ENCODE measurements at places on chromosomes 7 and 10.

DNA sequence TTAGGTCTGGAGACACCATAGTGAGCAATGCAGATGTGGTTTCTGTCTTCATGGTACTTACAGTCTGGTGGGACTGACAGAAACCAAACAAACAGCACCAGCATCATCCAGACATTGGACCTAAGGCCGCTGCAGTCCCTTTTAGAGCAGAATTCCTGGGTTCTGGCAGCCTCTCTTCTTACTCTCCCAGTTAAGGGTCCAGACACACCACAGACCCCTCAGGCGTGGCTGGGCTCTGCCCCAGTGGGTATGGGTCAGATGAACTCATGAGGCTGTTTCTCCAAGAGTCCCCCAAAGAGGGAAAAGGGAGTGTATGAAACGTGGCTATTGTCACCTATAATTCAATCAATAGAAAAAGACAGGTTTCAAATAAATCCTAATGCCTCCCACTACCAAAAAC is 31.3 kb downstream of the PRLHR start:
- DNase-seq: no peak

- no peak for DNase-seq
Observed at GRCh38 chr7:21454182-21454581, 26.3 kb downstream of the SP4 start.

- peak; percentile 51 for DNase-seq
Observed at GRCh38 chr10:26486304-26486703, 48.2 kb downstream of the APBB1IP start.

- no peak for DNase-seq
Observed at GRCh38 chr7:14389595-14389994, 400.1 kb upstream of the ETV1 start.

DNA sequence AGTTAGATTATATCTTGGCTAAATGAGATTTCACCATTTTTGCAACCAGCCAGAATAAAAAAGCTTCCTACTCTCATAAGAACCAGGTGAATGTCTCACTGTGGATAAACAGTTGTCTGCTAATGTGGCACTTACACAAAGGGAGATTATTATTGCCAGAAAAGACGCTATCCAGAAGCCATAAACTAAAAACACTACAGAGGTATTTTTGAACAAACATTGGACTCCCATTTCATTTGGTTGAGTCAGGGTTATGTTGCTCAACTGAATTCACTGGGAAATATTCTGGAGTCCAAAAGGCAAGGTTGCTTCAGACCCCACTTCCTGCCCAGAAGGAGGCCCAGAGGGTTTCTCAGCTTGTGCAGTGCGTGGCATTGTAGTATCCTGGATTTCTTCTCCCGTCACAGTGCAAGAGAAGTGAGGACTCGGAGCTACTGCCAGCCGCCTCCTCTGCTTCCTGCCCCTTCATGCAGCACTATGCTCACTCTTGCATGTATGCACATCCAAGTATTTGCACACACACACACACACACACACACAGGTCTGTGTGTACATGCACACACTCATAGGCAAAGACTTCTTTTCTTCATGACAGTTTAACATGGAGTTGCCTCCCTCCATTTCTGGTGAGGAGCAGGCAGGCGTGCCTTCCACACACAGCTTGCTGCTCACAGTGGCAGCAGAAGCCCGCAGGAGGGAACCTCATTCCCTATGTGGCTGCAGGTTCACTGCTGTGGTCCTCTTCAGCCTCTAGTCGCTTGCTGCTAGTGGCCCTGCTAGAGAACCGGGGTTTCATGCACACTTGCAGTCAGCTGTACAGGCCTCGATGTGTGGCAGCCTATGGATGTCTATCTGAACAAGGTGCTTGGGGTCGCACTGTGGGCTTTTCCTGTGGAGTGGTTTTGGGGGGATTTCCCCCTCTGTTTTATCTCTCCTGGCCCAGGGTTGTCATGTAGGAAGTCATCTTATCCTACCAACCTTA is 10.1 kb downstream of the DENND10 start:
- DNase-seq: no peak

GRCh38 chr10:33669904-33670303 is 335.4 kb upstream of the NRP1 start:
- no peak for DNase-seq

DNA sequence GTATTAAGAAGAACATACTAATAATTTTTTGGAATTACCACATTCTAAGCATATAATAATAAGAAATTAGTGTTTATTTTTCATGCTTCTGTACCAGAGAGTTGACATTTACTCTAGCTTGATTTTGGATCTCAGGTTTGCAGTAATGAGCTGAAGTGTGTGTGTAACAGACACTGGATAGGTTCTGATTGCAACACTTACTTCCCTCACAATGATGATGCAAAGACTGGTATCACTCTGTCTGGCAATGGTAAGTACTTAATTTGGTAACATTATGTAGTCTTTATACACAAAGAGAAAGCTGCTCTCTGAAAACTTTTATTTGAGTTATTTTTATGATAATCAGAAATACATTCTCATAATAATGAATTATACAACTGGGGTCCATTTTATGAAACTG is 54.1 kb downstream of the SRI start:
- DNase-seq: no peak

- no peak for DNase-seq
Observed at GRCh38 chr10:131694168-131694780, 206.5 kb upstream of the PPP2R2D start.

GRCh38 chr10:99224766-99225165 is 10.9 kb downstream of the HPSE2 start:
- DNase-seq: no peak

GRCh38 chr7:19017374-19017773 is 100.1 kb downstream of the TWIST1 start:
- DNase-seq: no peak

DNA sequence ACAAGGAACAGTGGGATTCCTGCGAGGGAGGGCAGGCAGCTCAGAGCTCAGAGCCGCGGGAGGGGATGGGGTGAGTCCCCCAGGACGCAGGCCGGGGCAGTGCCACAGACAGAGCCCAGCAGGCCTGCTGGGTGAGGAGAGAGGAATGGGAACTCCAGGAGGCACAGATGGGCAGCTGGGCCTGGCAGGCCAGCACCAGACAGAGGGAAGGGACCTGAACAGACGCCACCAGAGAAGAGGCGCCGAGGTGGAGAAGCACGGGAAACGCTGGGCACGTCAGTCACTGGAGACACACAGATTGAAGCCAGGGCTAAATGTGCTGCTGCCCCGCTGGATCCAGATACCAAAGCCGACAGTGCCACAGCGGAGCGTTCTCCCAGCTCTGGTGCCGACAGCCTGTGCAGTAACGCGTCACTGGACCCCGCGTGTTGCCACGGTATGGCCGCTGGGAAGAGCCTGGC is 225.8 kb downstream of the MAD1L1 start:
- DNase-seq: no peak

DNA sequence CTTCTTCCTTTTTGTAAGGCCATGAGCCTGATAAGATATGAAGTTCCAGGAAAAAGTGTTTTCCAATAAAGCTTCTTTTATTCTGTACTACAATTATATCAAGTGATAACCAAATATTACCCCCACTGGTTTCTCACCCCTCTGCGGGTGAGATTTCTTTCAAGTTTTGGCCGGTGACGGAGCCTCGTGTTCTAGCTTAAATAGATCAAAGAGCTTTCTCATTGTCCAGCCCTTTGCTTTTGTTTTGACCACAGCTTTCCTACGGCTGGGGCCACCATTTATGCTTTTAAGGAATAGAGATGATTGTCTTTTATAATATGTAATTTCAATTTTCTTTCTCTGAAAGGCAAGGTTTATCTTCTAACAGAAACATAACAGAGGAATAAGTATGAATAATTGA is 196.7 kb upstream of the MTPN start:
- no peak for DNase-seq

DNA sequence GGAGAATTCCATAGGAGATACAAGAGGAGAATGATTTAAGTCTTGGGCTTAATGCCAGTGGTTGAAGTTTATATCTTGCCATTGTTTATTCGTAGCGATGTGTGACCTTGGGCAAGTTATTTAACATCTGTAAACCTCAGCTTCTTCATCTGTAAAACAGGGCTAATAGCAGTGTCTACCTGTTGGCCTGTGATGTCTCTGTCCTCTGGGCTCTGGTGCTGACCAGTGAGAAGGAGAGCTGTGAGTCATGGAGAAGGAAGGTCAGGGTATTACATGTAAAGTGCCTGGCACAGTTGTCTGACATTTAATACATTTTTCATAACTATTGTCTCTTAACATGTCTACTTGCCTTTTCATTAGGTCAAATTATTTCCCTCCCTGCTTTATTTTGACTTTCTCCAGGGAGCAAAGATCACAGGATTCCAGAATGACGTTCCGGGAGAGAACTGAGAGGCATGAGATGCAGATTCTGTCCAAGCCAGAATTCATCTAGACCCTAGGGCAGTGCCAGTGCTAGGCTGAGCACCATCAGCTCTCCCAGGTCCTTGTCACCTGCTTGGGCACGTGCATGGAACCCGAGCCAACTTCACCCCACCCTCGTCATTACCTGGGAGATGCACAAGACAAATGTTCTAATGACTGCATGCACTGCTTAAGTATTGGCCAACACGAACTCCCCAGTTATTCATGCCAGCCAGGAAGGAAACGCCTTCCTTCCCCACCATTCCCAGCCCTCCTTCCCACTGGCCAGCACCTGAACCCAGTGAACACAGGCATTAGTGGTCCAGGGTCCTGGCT is 187.9 kb downstream of the DPY19L1 start:
- no peak for DNase-seq

- DNase-seq: no peak
Observed at GRCh38 chr10:42932735-42933447, 144.0 kb upstream of the RET start.

GRCh38 chr10:96044736-96045135 is 1.4 kb downstream of the CCNJ start:
- no peak for DNase-seq

- peak; percentile 8 for DNase-seq
Observed at GRCh38 chr10:28946479-28946878, 269.2 kb downstream of the BAMBI start.

DNA sequence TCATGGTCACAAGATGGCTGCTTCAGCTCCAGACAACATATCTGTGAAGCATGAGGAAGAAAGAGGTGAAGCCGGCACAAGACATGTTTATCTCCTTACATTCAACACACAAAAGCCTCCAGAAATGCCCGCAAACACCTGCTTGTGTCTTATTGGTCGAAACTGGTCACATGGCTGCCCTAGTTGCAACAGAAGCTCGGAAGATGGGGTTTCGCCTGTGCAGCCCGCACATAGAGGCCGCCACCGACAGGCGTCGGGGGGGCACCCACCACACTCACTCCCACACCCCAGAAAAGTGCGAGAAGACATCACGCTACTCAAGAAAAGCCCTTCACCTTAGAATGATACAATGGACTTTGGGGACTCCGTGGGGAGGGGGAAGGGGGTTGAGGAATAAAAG is 63.0 kb upstream of the MGMT start:
- DNase-seq: no peak

DNA sequence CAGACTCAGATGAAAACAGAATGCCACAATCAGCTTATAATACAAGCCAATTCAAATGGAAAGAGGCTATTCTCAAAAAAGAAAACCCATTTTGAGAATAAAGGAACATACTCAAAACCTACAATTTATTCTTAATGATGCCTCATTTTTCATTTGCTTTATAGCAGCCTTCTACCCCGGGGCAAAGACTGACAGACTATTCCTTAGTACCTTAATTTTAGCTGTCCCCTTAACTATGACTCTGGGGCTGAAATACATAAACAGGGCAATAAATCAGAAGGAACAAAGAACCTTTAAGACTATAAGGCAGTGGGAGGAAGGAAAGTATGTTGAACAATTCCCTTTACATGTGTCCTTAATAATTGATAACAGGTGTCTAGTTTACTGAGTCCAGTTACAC is 76.8 kb downstream of the TMEM106B start:
- no peak for DNase-seq

DNA sequence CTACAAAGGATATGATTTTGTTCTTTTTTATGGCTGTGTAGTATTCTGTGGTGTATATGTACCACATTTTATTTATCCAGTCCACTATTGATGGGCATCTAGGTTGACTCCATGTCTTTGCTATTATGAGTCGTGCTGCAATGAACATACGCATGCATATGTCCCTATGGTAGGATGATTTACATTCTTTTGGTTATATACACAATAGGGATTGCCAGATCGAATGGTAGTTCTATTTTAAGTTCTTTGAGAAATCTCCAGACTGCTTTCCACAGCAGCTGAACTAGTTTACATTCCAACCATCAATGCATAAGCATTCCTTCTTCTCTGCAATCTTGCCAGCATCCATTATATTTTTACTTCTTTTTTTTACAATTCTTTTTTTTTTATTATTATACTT is 35.6 kb upstream of the FAM13C start:
- no peak for DNase-seq

GRCh38 chr10:44811072-44811471 is 100.1 kb upstream of the TMEM72 start:
- no peak for DNase-seq

GRCh38 chr7:88928276-88928675 is 132.7 kb upstream of the TEX47 start:
- no peak for DNase-seq

DNA sequence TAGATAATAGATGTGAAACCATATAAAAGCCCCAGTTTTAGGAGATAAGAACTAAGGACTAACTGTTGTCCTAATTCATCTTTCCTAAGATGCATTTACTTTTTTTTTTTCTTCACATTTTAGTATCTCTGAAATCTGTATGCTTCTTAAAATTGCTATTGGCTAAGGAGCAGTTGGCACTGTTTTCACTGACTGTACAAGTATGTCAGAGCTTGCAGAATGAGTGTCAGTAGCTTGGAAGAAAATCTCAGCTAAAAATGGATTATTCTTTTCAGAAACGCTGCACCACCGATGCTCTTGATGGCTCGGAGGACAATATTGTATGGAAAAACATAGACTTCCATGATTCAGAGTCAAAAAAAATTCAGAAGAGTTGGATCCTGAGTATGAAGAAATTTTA is 91.1 kb upstream of the DNAJB12 start:
- no peak for DNase-seq

- DNase-seq: no peak
Observed at GRCh38 chr7:72538856-72539255, 126.7 kb upstream of the CALN1 start.

DNA sequence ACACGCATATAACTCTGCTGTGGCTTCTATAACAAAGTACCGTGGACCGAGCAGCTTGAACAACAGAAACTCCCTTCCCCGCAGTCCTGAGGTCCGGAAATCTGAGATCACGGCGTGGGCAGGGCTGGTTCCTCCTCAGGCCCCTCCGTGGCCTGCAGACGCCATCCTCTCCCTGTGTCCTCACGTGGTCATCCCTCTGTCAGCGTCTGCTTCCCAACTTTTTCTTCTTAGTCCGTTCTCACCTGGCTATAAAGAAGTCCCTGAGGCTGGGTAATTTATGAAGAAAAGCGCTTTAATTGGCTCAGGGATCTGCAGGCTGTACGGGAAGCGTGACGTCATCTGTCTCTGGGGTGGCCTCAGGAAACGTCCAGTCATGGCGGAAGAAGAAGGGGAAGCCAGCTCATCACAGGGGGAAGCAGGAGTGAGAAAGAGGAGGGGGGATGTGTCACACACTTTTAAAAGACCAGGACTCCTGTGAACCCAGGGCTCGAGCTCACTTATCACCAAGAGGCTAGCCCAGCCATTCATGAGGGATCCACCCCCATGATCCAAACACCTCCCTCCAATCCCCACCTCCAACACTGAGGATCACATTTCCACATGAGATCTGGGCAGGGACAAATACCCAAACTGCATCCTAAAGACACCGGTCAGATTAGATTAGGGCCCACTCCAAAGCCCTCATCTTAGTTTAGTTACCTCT is 91.2 kb upstream of the INSIG1 start:
- DNase-seq: no peak

GRCh38 chr7:48962821-48963505 is 38.6 kb downstream of the CDC14C start:
- no peak for DNase-seq
